Mammary microvascular endothelial cell (primary cell): ENCODE measurements at places on chromosomes 16 and 17. TPM values are rescaled to one million over a fixed set of nuclear protein-coding genes. Genes with fewer than 3 reads are reported as not detected.

The PYY gene
- not detected in 2 replicates for total RNA-seq

The LRRC37A3 gene
- total RNA-seq, result 0.94 and 1.6 TPM in 2 replicates

The DDX19B gene
- 34.8 and 39.2 TPM in 2 replicates for total RNA-seq

The NPIPB6 gene
- 0.20 TPM in 1 of 2 replicates, not detected in the other for total RNA-seq

The NPIPB9 gene
- total RNA-seq, result not detected in 2 replicates

The PITPNM3 gene
- 0.20 and 0.39 TPM in 2 replicates for total RNA-seq

The TPSG1 gene
- not detected in 2 replicates for total RNA-seq

The ITGA2B gene
- 0.39 TPM in 1 of 2 replicates, not detected in the other for total RNA-seq
